ENCODE measurements at places on chromosomes 6 and 20. TPM values are rescaled to one million over a fixed set of nuclear protein-coding genes. Genes with fewer than 3 reads are reported as not detected.

The PTCRA gene
- total RNA-seq: not detected

The SAMD5 gene
- 0.87 TPM for total RNA-seq

The PDYN gene
- not detected for total RNA-seq

The FAM83C gene
- not detected for total RNA-seq

DNA sequence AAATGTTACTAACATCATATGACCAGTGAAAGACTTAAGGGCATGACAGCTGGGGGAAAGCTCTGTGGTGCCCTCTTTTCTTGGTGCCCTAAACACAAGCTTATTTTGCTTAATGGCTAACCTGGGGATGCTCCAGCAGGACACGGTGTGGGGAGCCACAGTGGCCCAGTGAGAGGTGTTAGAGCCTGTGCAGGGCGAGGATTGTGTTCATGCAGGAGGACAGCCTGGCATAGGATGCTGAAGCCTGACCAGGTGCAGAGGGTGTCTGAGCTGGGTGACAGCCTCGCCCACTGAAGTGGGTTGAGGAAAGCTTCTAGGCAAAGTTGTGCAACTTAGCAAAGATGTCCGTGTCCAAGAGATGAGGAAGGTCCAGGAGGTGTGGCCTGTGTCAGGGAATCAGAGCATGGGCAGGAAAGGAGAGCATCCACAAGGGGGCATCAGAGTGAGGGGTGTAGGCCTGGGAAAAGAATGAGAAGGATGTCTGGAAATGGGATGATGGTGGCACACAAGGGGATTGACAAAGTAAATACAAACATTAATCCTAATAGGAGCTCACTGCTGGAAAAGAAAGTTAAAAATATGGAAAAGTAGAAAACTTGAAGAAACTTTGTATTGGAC is 33.9 kb downstream of the SLC17A4 start:
- peak; percentile 65 for DNase-seq

DNA sequence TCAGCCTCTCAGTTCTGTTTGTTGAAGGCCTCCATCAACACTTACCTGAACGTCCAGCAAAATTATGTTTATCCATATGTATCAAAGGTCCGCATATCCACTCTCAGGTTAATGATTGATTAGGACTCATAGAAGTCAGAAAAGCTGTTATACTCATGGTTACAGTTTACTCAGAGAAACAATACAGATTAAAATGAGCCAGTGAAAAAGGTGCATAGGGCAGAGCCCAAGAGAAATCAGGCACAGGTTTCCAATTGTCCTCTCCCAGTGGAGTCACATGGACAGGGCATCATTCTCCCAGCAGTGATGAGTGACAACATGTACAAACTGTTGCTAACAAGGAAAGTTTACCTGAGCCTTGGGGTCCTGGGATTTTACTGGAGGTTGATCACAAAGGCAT is 36.2 kb downstream of the THEMIS start:
- no peak for DNase-seq

- no peak for DNase-seq
Observed at GRCh38 chr20:40644863-40645262, 44.2 kb downstream of the MAFB start.

GRCh38 chr6:131391116-131391515 is 181.9 kb upstream of the ARG1 start:
- no peak for DNase-seq

- no peak for DNase-seq
Observed at GRCh38 chr20:60482221-60483008, 524.2 kb downstream of the CDH26 start.

GRCh38 chr20:41574802-41575389 is 43.3 kb downstream of the CHD6 start:
- no peak for DNase-seq

GRCh38 chr6:148414836-148415235 is 72.2 kb downstream of the SASH1 start:
- DNase-seq: peak; percentile 31

DNA sequence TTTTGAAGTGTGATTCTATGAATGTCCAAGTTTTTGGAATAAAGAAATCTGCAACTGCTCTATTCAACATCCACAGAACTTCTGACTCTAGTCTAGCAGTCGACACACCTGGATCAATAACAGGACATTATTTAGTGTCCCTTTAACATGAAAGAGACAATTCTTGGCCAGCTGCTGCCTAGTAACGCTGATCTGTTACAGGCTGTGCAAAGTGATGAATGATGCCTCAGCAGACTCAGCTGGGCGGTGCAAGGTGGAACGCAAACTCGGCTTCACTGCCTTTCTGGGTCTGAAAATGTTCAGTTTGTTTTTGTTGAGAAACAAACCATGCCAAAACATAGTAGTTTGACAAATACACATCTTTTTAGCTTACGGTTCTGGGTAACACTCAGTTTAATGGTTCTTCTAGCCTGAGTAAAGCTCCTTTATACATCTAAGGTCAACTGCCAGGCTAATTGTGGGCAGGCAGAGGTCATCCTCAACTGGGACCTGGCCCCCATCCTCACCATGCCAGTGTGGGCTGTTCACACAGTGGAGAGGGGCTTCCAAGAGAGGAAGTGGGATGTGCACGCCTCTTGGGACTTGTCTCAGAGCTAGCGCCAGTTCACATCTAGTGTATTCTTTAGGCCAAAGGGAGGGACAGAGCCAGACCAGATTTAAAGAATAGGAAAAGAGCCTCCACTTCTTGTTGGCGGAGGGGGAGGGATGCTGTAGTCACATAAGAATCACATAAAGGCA is 879.7 kb downstream of the QKI start:
- no peak for DNase-seq

DNA sequence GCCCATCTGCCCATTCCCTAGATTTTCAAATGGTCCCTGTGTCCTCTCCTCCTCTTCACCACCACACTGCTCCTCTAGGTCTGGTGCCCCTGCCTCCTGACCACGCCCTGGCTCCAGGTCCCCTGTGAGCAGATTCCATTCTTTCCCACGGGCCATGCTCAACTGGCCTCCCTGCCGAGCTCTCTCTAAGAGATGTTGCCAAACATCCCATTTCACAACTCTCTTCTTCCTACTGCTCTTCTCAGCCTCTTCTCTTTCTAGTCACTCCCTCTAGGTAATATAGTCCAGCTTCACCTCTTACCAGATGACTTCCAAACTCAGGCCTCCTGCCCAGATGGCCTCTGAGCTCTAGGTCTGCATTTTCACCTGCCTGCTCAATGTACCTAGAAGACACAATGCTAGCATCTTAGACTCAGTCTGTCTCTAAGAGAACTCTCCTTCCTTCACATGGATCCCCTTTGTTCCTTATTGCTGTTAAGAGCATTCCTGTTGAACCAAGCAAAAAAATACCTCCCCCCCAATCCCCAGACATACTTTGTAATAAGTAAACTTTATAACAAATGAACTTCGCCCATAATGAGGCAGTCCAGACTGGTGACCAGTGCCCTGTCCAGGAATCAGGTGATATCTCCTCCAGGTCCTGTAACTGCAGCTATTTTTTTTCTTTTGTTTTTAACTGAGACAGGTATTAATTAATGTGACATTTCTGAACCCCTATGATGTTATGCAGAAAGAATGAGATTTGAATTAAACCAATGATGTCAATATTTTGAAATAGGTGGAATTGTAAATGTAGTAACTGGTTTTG is 79.0 kb downstream of the LYRM4 start:
- DNase-seq: no peak

DNA sequence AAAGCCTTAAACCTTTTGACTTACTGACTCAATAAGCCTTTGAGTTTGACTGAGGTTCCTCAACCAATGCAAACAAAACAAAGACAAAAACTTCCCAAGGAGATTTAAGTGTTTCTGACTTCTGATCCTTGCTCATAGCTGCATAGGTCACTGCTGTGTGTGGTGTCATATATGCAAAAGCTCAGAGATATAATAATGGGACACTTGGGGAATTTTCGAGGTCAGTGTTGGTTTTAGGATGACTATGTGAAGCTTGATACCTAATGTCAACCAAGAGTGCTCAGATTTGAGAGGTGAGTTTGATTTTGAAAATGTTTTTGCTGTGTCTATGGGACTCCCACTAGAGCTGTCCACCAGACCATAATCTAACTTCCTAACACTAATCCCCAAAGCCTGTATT is 26.2 kb downstream of the ZKSCAN8 start:
- DNase-seq: no peak

- DNase-seq: no peak
Observed at GRCh38 chr20:58174708-58175280, 53.7 kb downstream of the ANKRD60 start.

- DNase-seq: no peak
Observed at GRCh38 chr20:52402514-52402913, 210.9 kb upstream of the ZFP64 start.

GRCh38 chr6:90124874-90125510 is 171.7 kb downstream of the BACH2 start:
- DNase-seq: no peak
